Thymus (tissue), 14 donors: ENCODE measurements at places on chromosomes 12 and 14. TPM values are rescaled to one million over a fixed set of nuclear protein-coding genes. Genes with fewer than 3 reads are reported as not detected.

The TMEM132D gene
- polyA plus RNA-seq = 0.02 TPM

The KRT83 gene
- polyA plus RNA-seq = 1.0 TPM

The C14orf132 gene
- 4.3 TPM for polyA plus RNA-seq

The HSPA2 gene
- polyA plus RNA-seq = 7.7 TPM

The PAH gene
- 1.3 TPM for polyA plus RNA-seq

The CYP27B1 gene
- 0.82 TPM for polyA plus RNA-seq

The MYL2 gene
- 5.3 TPM for polyA plus RNA-seq

The TMEM19 gene
- polyA plus RNA-seq = 12.1 TPM

The OVCH1 gene
- 0.09 TPM for polyA plus RNA-seq

The SNRNP35 gene
- polyA plus RNA-seq = 53.9 TPM

The RBM19 gene
- 24.2 TPM for polyA plus RNA-seq

The TMEM117 gene
- polyA plus RNA-seq = 3.6 TPM

The SOAT2 gene
- polyA plus RNA-seq = 0.71 TPM

The SLC5A8 gene
- 0.55 TPM for polyA plus RNA-seq
